Pancreas (tissue), 10 donors: ENCODE measurements at places on chromosomes 16 and 17.
A peak's percentile ranks its signal among the peaks of the same experiment; 100 is the strongest.

DNA sequence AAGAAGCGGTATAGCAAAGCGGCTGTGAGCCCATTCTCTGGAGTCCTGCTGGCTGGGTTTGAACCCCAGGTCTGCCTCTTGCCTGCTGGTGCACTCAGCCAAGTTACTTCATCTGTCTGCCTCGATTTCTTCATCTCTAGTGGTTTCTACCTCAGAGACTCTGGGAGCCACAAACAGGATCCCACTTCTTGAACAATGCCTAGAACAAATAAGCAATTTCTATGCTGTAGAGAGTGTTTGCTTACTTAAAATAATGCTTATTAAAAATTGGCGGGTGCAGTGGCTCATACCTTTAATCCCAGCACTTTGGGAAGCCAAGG, 75.5 kb downstream of the CMIP start:
- no peak for DNase-seq

DNA sequence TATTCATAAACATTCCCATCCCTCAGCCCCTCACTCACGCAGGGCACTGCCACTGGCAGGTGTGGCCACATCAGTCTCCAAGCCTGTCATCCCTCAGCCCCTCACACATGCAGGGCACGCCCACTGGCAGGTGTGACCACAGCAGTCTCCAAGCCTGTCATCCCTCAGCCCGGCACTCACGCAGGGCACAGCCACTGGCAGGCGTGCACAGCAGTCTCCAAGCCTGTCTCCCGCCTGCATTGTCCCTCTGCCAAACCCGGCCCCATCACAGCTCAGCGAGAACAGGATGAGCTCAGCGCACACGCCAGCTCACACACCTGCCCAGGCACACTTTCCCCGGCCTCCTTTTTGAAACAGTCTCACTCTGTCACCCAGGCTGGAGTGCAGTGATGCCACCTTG, 11.4 kb upstream of the KREMEN2 start:
- DNase-seq, result no peak

- no peak for DNase-seq
These were observed 33.0 kb upstream of the SEC14L1 start for GRCh38 chr17:77107506-77108433.

- no peak for DNase-seq
These were observed 7.2 kb downstream of the SPAG7 start for GRCh38 chr17:4960279-4960922.

DNA sequence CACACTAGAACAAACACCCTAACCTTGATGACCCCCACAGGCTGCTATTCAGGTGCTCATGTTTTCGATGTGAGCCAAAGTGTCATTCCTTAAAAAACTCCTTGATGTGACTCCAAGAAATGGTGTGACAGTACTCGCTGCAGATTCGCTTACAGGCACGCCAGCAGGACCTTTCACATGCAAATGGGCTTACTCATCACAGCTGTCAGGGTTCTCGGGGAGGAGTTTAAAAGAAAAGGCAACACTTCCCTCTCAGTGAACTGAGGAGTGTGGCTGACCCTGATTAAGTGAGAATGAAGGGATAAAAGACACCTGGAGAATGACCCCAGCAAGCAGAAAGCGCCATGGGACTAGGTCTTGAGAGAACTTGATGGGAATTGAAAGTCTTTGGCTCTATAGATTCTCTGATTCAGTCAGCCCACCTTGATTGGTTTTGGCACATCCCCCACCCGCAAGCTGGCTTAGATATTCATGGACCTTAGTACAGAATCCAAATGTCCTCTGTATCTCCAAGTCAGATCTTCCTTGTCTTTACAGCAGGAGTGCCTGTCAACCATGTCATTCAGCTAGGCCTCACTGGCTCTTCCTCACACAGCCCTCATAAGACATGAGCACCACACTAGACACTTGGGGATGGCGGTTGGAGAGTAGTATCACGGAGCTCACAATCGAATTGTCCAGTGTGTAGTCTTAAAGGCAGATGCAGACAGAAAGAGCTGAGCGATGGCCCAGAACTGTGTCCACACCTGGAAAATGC, 82.6 kb downstream of the HIC1 start:
- peak; percentile 33 for DNase-seq

- DNase-seq, result no peak
These were observed 35.2 kb upstream of the ATP2C2 start for GRCh38 chr16:84332975-84333684.

GRCh38 chr17:1729966-1730325, 5.4 kb downstream of the WDR81 start:
- DNase-seq, result no peak

DNA sequence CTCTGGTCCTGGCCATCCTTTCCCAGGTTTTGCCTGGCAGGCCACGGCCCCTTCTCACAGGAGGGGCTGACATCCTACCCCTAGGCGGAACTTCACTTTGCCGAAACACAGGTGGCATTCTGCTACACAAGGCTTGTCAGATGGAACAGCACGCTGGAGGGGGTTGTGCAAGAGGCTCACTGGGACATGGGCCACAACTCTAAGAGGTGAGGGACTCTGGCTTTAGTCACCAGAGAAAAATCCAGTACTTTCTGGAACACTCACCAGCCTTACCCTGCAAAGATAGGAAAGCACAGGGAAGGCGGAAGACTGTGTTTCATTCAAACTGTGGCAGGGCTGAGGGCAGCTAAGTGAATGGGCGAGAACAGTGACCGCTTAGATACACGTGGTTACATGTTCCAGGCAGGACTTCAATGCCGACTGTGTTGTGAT, 18.3 kb downstream of the CDC42EP4 start:
- peak; percentile 87 for DNase-seq

DNA sequence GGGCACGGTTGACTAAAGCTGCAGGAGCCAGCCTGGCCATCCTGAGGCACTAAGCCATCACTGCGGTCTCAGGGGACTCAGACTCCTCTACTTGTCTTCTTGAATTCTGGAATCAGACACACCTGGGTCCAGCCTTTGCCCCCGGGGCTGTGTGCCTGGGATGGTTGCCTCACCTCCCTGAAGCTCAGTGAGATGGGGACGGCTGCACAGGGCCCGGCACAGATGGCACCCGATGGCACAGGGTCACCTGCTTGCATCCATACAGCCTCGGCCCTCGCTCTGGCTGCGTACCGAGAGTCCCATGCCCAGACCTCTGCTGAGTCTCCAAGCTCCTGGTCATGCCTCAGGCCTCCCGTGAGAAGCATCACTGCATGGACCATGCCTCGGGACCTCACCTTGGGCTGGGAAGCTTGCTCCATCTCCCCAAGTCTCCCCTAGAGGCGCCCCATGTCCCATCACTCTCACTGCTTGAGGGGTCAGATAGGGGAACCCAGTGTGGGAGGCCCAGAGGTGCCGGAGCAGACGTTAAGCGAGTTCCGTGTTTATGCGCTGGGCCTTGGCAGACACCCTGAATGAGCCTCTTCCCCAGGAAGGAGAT, 316.3 kb downstream of the SEC14L1 start:
- DNase-seq, result no peak

- DNase-seq, result no peak
These were observed 68.3 kb upstream of the ALOX12 start for GRCh38 chr17:6927290-6928126.

DNA sequence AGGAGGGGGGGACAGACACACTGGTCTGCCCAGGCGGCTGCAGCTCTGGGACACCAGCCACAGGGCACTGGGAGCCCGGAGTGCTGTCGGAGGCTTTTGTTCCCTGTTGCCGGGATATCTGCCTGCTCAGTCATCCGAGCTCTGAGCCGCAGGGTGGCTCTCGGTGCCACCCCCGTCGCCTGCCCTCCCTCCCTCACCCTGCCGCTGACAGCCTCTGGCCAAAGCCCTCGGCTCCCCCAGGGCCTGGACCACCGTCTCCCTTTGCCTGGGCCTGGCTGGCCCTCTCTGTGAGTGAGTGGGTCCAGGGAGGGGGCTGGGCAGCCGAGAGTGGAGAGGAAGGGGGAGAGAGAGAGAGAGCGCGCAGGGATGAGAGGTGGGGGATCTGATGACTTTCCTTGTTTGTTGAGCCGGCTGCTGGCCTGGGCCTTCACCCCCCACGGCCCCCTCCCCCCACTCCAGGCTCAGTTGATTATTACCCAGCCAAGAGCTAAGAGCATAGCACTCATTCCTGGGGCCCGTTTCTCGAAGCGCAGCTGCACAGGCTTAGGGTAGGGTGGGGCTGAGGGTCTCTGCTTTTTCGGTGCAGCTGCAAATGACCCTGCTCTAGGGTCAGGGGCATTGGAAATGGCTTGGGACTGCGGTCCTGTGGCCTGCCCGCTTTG, 2.7 kb downstream of the FOXJ1 start:
- DNase-seq, result peak; percentile 40

DNA sequence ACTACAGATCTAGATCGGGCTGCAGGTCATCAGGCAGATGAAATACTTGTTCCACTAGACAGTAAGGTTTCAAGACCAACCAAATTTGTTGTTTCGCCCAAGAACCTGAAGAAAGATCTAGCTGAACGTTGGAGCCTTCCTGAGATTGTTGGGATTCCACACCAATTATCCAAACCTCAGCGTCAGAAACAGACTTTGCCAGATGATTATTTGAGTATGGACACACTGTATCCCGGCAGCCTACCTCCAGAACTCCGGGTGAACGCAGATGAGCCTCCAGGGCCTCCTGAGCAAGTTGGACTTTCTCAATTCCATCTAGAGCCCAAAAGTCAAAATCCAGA, 14.4 kb downstream of the LRRC37B start:
- no peak for DNase-seq

- DNase-seq, result no peak
These were observed 60.7 kb downstream of the HS3ST3A1 start for GRCh38 chr17:13541032-13541480.

- DNase-seq, result no peak
These were observed 20.8 kb downstream of the ZP2 start for GRCh38 chr16:21190599-21190998.

GRCh38 chr16:89373355-89374110, 116.8 kb downstream of the ANKRD11 start:
- no peak for DNase-seq

DNA sequence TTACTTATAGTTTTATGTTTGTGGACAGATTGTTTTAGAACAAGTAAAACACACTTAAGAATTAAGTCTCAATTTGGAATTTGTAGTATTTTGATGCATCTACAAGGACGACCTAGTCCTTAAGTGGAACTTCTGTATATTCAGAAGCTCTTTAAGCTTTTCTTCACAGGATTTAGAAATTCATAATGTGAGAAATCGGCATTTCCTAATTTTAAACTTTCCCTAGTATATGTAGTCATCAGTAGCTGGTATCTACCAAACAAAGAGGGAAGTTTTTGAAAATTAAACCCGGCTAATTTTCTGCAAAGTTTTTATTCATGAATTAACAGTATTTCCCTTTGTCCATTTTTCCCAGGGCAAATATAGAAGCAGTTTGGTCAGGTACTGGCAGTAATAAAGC, 203.6 kb downstream of the CDRT15L2 start:
- no peak for DNase-seq

- no peak for DNase-seq
These were observed 45.8 kb downstream of the STAT3 start for GRCh38 chr17:42342242-42343008.

DNA sequence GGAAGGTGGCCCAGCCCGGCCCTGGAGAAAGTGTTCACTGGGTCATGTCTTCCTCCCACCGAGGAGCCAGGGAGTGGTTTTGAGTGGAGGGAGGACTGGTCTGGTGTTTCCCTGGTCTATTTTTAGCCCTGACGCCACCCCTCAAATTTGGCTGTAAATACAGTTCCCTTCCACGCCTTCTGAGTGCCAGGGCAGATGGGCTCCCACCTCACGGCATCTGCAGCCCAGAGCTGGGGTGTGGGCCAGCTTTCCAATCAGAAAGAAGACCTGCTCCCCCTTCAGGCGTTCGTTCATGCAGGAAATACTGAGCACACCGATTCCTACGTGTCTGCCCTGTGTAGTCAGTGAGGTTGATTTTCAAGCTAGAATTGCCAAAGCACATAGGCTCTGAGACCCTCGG, 53.7 kb downstream of the SNX20 start:
- DNase-seq, result no peak

DNA sequence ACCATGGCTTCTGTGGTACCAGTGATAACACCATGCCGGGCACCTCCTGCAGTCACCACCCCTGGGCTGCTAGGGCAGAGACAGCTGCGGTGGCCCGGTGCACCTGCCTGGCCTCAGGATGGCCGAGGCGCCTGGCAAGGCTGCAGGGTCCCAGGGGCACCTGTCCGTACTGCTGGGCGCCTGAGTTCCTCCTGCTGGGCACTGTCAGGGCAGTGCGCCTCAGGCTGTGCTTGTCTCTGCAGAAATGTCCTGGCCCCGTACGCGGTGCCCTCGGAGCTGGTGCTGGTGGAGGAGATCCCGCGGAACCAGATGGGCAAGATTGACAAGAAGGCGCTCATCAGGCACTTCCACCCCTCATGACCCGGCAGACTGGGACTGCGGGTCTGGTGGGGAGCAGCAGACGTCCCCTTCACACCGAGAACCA, 17.7 kb upstream of the CDH15 start:
- peak; percentile 28 for DNase-seq

DNA sequence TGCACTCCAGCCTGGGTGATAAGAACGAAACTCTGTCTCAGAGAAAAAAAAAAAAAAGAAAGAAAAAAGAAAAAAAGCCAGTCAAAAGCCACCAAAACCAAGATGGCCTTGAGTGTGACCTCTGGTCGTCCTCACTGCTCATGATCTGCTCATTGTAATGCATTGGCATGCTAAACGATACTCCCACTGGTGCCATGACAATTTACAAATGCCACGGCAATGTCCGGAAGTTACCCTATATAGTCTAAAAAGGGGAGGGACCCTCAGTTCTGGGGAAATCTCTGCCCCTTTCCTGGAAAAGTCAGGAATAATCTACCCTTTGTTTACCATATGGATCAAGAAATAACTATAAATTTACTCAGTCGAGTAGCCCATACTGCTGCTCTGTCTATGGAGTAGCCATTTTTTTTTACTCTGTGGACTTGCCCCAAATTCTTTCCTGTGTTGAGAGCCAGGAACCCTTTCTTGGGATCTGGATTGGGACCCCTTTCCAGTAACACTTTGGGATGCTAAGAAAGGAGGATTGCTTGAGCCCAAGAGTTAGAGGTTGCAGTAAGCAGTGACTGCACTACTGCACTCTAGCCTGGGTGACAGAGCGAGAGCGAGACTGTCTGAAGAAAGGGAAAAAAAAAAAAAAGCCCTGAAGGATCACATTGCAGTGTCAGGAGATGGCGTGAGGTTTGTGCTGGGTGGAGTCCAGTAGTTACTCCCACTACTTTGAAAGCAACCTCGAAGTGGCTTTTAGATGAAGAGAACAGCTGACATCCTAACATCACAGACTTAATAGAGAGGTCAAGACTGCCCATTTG, 3.7 kb upstream of the TMEM231 start:
- DNase-seq, result no peak
